H7 (cell line): ENCODE measurements at places on chromosomes 7 and 10. TPM values are rescaled to one million over a fixed set of nuclear protein-coding genes. Genes with fewer than 3 reads are reported as not detected.

The PRKAG2 gene
- 5.8 and 6.0 TPM in 2 replicates for total RNA-seq

The WDFY4 gene
- total RNA-seq: not detected in 2 replicates

The HOXA11 gene
- total RNA-seq: not detected in 2 replicates

The TUBAL3 gene
- 0.11 TPM in 1 of 2 replicates, not detected in the other for total RNA-seq

The PGAM2 gene
- 2.7 and 4.5 TPM in 2 replicates for total RNA-seq

DNA sequence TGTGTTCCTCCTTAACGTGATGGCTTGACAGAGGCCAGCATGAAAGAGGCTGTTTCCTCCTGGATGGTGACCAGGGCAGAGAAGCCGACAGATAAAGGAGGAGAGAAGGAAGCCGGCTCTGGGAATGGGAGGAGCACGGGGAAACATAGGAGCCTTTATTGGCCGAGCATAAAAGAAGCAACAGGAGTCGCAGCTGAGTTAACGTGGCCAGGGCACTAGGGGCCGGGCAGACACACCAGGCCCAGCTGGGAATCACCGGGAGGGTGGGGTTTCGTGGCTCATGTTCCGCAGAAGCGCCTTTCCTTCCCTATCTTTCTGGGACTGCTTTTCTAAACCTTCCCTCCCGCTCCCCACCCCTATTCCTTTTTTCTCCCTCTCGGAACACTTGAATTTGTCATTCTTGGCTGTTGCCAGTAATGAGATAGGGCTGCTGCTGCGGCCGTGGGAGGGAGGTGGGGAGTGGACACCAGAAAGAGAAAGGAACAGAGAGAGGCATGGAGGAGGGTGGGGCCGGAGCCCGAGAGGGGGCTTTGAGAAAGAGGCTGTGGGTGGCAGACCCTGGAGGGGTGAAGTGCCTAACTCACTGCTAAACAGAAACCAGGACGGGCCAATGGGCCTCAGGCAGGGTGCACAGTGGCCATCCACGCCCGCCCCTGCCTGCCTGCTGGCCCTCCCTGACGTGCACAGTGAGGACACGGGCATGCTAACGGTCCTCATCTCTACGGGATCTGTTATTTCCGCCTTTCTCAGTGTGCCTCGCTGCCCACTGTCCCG lies 65.2 kb downstream of the COL13A1 start:
- DNase-seq: peak; percentile 84

- no peak for DNase-seq
Observed at GRCh38 chr10:109029870-109030269, 893.4 kb downstream of the XPNPEP1 start.

DNA sequence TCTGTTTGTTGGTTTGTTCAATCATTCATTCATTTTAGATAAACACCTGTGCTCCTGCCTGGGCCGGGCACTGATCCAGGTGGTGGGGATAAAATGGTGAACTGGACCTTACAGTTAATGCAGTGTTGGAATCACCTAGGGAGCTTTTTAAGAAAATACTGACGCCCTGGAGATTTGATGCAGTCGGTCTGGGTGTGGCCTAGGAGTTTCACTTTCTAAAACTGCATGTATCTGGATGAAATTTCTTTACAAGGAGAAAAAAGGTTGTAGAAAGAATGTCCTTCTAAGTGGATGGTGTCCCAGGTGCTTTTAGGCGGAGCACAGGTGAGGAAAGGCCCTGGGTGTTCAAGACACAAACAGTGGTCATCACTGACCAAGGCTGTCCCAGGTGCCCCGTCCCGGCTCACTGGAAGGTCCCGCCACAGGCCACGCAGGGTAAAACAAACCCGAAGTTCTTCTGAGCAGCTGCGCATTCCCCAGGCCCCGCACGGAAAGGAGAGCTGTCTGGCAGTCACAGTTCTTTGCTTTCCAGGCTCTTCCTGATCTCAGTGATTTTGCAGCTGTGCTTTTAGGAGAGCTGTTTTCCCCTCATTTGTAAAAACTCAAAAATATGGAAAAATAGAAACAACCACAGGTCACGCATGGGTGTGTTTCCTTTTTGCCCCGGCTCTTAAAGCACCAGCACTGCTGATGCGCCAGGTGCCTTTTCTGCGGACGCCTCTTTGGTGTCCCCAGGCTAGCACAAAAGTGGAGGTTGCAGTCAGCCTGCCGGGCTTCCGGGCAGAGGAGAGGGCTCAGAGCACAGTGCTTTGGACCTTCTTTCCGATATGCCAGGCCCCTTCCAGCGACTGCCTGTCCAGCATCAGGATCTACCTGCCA lies 161.9 kb downstream of the GRK5 start:
- no peak for DNase-seq

- DNase-seq: no peak
Observed at GRCh38 chr10:43695730-43696129, 47.0 kb upstream of the ZNF32 start.

DNA sequence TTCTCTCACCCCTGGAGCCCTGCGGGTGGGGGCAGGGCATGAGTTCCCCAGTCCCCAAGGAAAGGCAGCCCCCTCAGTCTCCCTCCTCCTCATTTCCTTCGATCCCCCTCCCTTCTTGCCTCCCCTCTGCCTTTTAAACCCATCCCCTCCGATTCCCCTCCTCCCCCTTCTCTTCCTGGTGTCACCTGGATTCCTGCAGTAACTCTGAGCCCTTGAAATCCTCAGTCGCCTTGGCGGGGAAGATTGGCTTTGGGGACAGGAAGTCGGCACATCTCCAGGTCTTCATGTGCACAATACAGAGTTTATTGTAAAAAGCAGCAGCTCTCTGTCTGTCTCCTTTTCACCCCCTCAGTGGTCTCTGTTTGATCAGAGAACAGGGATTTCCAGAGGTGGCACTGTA lies 1.3 kb upstream of the MUC12 start:
- peak; percentile 79 for DNase-seq

GRCh38 chr7:170551-171363 lies 21.6 kb upstream of the FAM20C start:
- no peak for DNase-seq

GRCh38 chr10:89278034-89278535 lies 23.8 kb upstream of the IFIT2 start:
- DNase-seq: no peak

DNA sequence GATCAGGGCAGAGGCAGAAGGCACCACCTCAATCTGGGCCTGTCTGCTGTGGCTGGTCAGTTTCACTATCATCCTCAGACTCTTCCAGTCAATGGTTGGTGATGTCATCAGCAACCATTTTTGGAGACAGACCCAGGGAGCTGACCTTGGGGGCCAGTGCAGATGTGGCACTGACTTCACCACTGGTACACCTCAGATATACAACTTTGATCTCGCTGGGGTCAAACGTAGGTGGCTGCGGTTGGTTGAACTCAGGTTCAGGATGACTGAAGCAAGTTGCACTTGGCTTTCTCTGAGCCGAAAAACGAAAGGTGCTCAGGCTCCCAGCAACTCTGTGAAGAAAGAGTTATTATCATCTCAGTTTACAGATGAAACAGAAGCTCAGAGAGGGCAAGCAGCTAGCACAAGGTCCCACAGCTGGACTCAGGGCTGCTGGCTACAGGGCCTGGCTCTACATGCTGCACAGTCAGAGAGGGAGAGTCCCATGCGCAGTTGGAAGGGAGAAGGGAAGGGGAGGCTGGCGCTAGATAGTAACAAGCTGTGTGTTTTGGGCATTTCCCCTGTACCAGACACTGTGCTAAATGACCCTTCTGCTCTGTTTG lies 27.2 kb downstream of the ANKRD16 start:
- DNase-seq: no peak

DNA sequence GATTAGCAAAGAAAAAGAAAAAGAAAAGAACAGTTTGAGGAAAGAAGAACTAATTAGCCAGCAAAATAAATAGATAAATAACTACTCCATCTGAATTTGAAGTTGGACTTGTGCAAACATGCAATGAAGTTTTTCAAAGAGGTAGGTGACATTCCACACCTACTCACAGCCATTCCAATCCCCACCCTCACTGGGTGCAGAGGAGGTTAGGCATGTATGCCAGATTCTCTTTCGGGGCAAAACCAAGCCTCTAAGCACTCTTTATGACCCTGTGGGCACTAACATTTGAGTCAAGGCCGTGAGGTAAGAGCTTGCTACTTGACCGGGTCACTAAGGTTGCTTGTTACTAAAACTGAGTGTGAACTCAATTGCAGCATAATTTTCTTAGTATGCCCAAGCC lies 108.4 kb upstream of the SEMA3A start:
- no peak for DNase-seq
